Heart right ventricle (tissue), 16 donors: ENCODE measurements at places on chromosomes 7 and 10. TPM values are rescaled to one million over a fixed set of nuclear protein-coding genes. Genes with fewer than 3 reads are reported as not detected.

MLLT10 gene
- 8.5 TPM for polyA plus RNA-seq

SPACDR gene
- polyA plus RNA-seq = 0.93 TPM

OPN1SW gene
- not detected for polyA plus RNA-seq

GARIN1A gene
- polyA plus RNA-seq = 0.74 TPM

VSTM2A gene
- polyA plus RNA-seq = not detected

DNA sequence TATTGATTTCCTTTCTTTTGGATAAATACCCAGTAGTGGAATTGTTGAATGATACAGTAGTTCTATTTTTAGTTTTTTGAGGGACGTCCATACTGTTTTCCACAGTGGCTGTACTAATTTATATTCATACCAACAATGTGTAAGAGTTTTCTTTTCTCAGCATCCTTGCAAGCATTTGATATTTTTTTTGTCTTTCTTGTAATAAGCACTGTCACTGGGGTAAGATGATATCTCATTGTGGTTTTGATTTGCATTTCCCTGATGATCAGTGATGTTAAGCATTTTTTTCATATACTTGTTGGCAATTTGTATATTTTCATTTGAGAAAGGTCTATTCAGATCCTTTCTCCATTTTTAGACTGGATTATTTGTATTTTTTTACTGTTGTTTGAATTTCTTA is 308.7 kb downstream of the PTEN start:
- no peak overlapping the region for H3K4me3 ChIP-seq
- no peaks in the 10 kb centered on the region for H3K4me1 ChIP-seq
- no peak overlapping the region for H3K27ac ChIP-seq
- no peaks in the 10 kb centered on the region for H3K36me3 ChIP-seq

DNA sequence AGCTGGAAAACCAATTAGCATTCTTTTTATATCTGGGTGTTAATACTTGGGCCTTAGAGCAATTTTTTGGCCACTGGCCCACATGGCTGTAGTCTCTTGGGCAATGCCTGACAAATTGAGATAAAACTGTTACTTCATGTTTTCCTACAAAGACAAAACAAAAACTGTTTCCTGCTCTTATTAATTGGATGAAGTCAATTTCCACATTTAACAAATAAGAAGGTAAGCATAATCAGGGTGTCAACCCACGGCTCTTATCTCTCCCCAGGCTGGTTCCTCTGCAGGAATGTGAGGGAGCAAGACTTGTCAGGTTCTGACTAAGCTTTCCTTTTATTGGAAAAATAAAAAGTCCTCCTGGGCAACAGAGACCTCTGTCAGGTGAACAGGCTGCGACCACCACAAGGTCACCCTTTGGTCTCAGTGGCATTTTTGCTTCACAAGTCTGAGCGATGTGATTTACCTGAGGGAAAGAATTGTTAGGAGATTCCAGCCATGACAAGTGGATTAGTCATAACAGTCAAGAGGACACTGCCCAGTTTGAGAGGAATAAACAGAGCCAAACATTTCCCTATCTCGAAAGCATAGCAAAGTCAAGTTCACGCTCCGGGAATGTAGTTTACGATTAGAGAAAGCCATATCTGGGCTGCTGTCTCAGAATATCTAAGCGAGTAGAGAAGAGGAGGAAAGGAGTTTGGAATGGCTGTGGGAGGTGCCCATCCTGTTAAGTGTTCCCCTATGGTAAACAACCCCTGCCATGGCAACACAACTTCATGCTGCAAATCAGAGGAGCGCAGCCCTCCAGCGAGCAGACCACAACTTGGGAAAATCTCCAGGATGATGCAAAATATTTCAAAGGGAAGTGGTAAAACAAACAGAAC is 144.4 kb downstream of the TES start:
- H3K27me3 ChIP-seq = no peaks in the 10 kb centered on the region
- DNase-seq = peak; percentile 67
- peak overlapping the region; percentile 21 for H3K4me3 ChIP-seq
- H3K36me3 ChIP-seq = no peaks in the 10 kb centered on the region
- peak overlapping the region; percentile 91 for H3K27ac ChIP-seq

GRCh38 chr7:30791114-30791513 is 19.9 kb downstream of the MINDY4 start:
- no peak for DNase-seq
- no peaks in the 10 kb centered on the region for H3K27me3 ChIP-seq
- H3K36me3 ChIP-seq = peaks cover 8% of the 10 kb centered on the region
- H3K27ac ChIP-seq = no peak overlapping the region

DNA sequence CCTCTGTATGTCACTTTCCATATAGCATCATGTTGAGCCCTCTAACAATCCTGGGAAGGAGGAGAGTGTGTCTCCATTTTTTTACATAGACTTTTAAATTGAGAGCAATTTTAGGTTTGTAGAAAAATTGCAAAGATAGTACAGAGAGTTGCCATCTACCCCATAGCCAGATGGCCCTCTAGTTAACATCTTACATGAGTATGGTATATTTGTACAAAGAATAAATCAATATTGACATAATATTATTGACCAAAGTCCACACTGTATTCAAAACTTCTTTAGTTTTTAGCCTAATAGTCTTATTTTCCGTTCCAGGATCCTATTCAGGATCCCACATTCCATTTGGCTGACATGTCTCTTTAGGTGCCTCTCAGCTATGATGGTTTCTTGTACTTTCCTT is 274.6 kb upstream of the PLPP4 start:
- no peaks in the 10 kb centered on the region for H3K4me1 ChIP-seq
- no peak overlapping the region for H3K4me3 ChIP-seq
- H3K27me3 ChIP-seq = no peaks in the 10 kb centered on the region
- no peak overlapping the region for H3K27ac ChIP-seq
- H3K36me3 ChIP-seq = no peaks in the 10 kb centered on the region

- no peaks in the 10 kb centered on the region for H3K4me1 ChIP-seq
- H3K36me3 ChIP-seq = peaks cover 7% of the 10 kb centered on the region
- H3K27ac ChIP-seq = no peak overlapping the region
- no peak overlapping the region for H3K4me3 ChIP-seq
- DNase-seq = no peak
Measured at GRCh38 chr7:99653754-99654153, 26.0 kb downstream of the CYP3A5 start.

DNA sequence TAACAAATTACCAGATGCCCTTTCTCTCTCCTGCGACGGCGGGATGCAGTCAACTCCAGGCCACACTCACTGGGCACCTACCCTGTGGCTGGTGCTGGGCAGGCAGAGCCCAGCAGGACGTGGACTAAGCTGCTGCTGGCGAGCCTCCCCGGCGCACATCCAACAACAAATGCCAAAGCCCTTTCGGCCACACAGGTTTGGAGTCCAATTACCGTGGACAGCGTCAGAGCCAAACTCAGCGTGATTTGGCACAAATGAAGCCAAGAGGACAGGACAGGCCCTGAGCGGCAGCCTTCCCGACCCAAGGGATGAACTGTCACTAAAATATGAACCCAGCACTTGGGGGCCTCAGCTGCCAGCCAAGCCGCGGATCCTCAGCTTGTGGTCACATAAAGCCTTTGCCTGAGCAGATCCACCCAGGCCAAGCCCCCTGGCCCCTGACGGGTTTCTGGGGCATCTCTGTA is 28.4 kb downstream of the DAGLB start:
- H3K36me3 ChIP-seq = peaks cover 73% of the 10 kb centered on the region
- DNase-seq = peak; percentile 19
- H3K4me1 ChIP-seq = no peaks in the 10 kb centered on the region
- no peak overlapping the region for H3K27ac ChIP-seq
- no peaks in the 10 kb centered on the region for H3K27me3 ChIP-seq
- no peak overlapping the region for H3K4me3 ChIP-seq

- DNase-seq = no peak
- H3K27me3 ChIP-seq = no peaks in the 10 kb centered on the region
- peaks cover 53% of the 10 kb centered on the region for H3K4me1 ChIP-seq
- H3K27ac ChIP-seq = peak overlapping the region; percentile 96
- no peak overlapping the region for H3K4me3 ChIP-seq
Measured at GRCh38 chr10:32954080-32954479, 4.0 kb downstream of the ITGB1 start.

DNA sequence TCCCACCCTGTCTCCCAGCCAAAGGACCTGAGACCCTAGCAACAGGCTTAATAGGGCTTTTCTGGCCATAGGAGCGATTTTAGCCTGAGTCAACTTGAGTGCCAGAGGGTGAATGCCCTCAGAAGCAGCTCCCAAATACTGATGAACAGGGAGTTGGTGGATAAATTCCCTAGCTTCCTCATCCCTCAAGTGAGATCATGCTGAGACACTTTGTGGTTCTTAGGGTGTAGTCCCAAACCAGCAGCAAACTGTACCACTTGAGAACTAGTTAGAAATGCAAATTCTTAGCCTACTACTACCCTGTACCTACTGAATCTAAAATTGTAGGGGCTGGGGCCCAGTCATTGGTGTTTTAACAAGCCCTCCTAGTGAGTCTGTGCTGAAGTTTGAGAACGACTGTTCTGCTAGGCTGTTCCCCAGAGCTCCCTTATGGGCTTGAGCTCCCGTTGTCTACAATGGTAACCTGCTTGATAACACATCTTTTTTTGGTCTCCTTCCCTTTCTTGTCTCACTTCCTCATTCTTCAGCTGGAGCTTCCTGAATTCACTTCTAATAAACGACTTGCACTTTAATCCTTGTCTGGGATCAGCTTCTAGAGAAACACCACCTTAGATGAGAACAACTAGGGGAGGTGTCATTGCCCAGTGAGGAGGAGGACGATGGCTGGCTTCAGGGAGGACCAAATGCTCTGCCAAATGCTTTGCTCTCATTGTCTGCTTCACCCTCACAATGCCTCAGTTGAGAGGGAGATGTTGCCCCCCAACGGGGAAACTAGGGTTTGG is 18.2 kb upstream of the CDH23 start:
- no peaks in the 10 kb centered on the region for H3K27me3 ChIP-seq
- H3K27ac ChIP-seq = peak overlapping the region; percentile 64
- no peak overlapping the region for H3K4me3 ChIP-seq
- no peak for DNase-seq
- no peaks in the 10 kb centered on the region for H3K36me3 ChIP-seq
- no peaks in the 10 kb centered on the region for H3K4me1 ChIP-seq

- H3K4me1 ChIP-seq = peaks cover 47% of the 10 kb centered on the region
- DNase-seq = no peak
- no peak overlapping the region for H3K4me3 ChIP-seq
- H3K27ac ChIP-seq = peak overlapping the region; percentile 22
- H3K27me3 ChIP-seq = no peaks in the 10 kb centered on the region
Measured at GRCh38 chr10:76309741-76310587, 878.5 kb downstream of the LRMDA start.

- no peak for DNase-seq
- H3K4me1 ChIP-seq = peaks cover 35% of the 10 kb centered on the region
- no peak overlapping the region for H3K4me3 ChIP-seq
- peak overlapping the region; percentile 69 for H3K27ac ChIP-seq
- H3K36me3 ChIP-seq = no peaks in the 10 kb centered on the region
Measured at GRCh38 chr7:51123322-51124019, 193.1 kb downstream of the COBL start.

DNA sequence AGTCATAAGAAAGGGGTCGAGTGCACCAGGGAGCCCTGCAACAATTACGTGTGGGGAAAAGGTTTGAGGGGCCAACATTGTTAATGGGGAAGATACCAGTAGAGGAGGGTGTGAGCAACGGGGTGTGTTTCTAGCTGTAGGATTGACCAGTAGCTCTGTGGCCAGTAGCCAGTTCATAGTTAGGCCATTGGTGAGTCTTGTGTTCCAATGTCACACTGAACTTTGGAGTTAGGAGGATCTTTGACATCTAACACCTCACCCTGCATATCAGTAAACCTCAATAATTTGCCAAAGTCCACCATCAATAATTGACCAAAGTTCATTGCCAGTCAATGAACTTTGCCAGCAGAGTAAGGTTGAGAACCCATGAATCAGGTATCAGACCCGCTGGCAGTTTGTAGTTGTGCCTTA is 168.8 kb downstream of the CPED1 start:
- H3K4me1 ChIP-seq = no peaks in the 10 kb centered on the region
- no peak overlapping the region for H3K27ac ChIP-seq
- H3K36me3 ChIP-seq = no peaks in the 10 kb centered on the region
- H3K27me3 ChIP-seq = no peaks in the 10 kb centered on the region

GRCh38 chr10:23362879-23363792 is 18.5 kb upstream of the C10orf67 start:
- no peak overlapping the region for H3K27ac ChIP-seq
- DNase-seq = no peak
- no peaks in the 10 kb centered on the region for H3K36me3 ChIP-seq
- no peak overlapping the region for H3K4me3 ChIP-seq
- no peaks in the 10 kb centered on the region for H3K27me3 ChIP-seq
- H3K4me1 ChIP-seq = peaks cover 1% of the 10 kb centered on the region

DNA sequence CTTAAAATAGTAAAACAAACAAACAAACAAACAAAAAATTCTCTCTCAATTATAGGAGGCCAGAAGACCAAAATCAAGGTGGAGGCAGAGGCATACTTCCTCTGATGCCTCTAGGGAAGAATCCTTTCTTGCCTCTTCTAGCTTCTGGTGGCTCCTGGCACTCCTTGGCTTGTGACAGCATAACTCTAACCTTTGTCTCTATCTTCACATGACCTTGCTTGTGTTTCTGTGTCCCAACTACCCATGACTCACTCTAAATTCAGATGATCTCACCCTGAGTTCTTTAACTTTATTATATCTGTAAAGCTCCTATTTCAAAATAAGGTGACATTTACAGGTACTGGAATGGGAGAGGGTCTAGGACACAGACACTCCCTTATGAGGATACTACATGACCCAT is 88.3 kb upstream of the ANTXRL start:
- H3K27me3 ChIP-seq = peaks cover 6% of the 10 kb centered on the region
- no peak for DNase-seq
- no peaks in the 10 kb centered on the region for H3K36me3 ChIP-seq
- no peaks in the 10 kb centered on the region for H3K4me1 ChIP-seq
- H3K27ac ChIP-seq = no peak overlapping the region

GRCh38 chr10:86251426-86251825 is 115.2 kb downstream of the GRID1 start:
- H3K4me1 ChIP-seq = no peaks in the 10 kb centered on the region
- no peak for DNase-seq
- no peaks in the 10 kb centered on the region for H3K27me3 ChIP-seq
- H3K36me3 ChIP-seq = no peaks in the 10 kb centered on the region
- H3K27ac ChIP-seq = no peak overlapping the region

DNA sequence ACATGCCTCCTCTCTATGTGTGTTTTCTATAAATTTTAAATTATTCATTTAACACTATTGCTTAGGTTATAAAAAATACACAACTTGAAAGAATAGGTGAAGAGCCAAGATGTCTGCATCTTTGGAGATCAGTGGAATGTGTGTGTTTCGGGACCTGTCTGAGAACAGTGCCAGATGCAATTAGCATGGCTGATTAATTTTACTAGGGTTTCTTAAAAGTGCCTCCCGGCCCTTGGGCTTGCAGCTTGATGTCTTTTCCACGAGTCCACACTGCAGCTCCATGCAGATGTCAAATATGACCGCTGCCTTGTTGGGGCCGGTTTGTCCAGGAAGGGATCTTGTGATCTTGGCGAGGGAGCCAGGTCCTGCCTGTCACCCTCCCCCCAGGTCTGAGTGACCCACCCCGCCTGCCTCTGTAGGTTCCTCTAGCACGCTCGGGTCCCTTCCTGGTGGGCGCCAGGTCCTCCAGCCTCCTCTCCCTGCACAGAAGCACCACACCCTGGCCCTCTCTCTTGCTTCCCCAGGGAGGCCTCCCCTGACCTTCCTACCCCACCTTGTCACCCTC is 20.7 kb downstream of the LHPP start:
- no peaks in the 10 kb centered on the region for H3K36me3 ChIP-seq
- H3K27me3 ChIP-seq = no peaks in the 10 kb centered on the region
- no peak for DNase-seq
- peaks cover 3% of the 10 kb centered on the region for H3K4me1 ChIP-seq
- H3K4me3 ChIP-seq = no peak overlapping the region
